B cell (primary cell): ENCODE measurements at places on chromosomes 6 and 20. TPM values are rescaled to one million over a fixed set of nuclear protein-coding genes. Genes with fewer than 3 reads are reported as not detected.

DNA sequence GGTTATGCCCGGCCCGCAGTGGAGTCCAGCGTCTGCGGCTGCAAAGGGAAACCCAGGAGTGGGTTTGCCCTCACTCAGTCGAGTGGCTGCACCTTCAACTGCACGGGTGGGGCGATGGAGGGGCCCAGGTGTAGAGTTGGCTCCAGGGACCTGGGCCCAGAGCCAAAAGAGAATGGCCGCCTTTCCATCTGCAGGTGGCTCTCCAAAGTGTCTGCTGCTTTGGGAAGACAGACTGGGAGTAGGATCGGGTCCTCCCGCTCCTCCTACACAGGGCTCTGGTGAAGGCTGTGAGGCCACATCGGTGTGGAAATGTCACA is 80.1 kb downstream of the PTPN1 start:
- no peak overlapping the region for H3K4me3 ChIP-seq
- H3K4me1 ChIP-seq = no peaks in the 10 kb centered on the region
- no peaks in the 10 kb centered on the region for H3K27me3 ChIP-seq
- DNase-seq = no peak

- no peak overlapping the region for H3K27ac ChIP-seq
- H3K4me3 ChIP-seq = no peak overlapping the region
- H3K36me3 ChIP-seq = no peaks in the 10 kb centered on the region
- H3K27me3 ChIP-seq = peaks cover 21% of the 10 kb centered on the region
Measured at GRCh38 chr6:1315201-1315559, 3.3 kb downstream of the FOXQ1 start.

- no peaks in the 10 kb centered on the region for H3K36me3 ChIP-seq
- no peaks in the 10 kb centered on the region for H3K27me3 ChIP-seq
- H3K4me1 ChIP-seq = no peaks in the 10 kb centered on the region
- H3K27ac ChIP-seq = no peak overlapping the region
- no peak for DNase-seq
- no peak overlapping the region for H3K4me3 ChIP-seq
Measured at GRCh38 chr20:59491884-59492283, 112.5 kb upstream of the PHACTR3 start.

GRCh38 chr20:47113362-47114109 is 218.9 kb downstream of the EYA2 start:
- no peak for DNase-seq
- no peaks in the 10 kb centered on the region for H3K36me3 ChIP-seq
- peaks cover 3% of the 10 kb centered on the region for H3K27me3 ChIP-seq
- H3K27ac ChIP-seq = no peak overlapping the region
- no peak overlapping the region for H3K4me3 ChIP-seq
- H3K4me1 ChIP-seq = no peaks in the 10 kb centered on the region

DNA sequence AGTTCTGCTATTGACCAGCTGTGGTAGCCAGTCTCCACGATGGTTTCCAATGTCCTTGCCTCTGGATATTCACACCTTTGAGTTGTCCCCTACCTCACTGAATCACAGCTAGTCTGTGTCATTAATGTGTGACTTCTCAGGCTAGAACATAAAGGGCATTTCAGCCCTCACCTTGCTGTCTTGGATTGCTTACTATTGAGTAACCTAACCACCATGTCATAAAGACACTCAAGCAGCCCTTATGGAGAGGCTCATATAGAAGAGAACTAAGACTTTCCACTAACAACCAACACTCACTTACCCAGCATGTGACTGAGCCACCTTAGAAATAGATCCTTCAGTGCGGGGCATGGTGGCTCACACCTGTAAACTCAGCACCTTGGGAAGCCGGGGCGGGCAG is 19.1 kb upstream of the ABCC10 start:
- DNase-seq = no peak
- H3K4me1 ChIP-seq = no peaks in the 10 kb centered on the region
- no peak overlapping the region for H3K4me3 ChIP-seq
- no peak overlapping the region for H3K27ac ChIP-seq

GRCh38 chr6:165729307-165729936 is 66.4 kb upstream of the PDE10A start:
- no peak for DNase-seq
- no peaks in the 10 kb centered on the region for H3K27me3 ChIP-seq

GRCh38 chr20:25303292-25304024 is 55.6 kb downstream of the PYGB start:
- no peaks in the 10 kb centered on the region for H3K27me3 ChIP-seq
- peaks cover 6% of the 10 kb centered on the region for H3K36me3 ChIP-seq
- H3K4me3 ChIP-seq = no peak overlapping the region
- no peak overlapping the region for H3K27ac ChIP-seq

- peaks cover 25% of the 10 kb centered on the region for H3K4me1 ChIP-seq
- H3K4me3 ChIP-seq = no peak overlapping the region
- no peaks in the 10 kb centered on the region for H3K36me3 ChIP-seq
- no peak overlapping the region for H3K27ac ChIP-seq
- H3K27me3 ChIP-seq = peaks cover 76% of the 10 kb centered on the region
- DNase-seq = no peak
Measured at GRCh38 chr6:100468016-100468622, 3.4 kb upstream of the SIM1 start.

DNA sequence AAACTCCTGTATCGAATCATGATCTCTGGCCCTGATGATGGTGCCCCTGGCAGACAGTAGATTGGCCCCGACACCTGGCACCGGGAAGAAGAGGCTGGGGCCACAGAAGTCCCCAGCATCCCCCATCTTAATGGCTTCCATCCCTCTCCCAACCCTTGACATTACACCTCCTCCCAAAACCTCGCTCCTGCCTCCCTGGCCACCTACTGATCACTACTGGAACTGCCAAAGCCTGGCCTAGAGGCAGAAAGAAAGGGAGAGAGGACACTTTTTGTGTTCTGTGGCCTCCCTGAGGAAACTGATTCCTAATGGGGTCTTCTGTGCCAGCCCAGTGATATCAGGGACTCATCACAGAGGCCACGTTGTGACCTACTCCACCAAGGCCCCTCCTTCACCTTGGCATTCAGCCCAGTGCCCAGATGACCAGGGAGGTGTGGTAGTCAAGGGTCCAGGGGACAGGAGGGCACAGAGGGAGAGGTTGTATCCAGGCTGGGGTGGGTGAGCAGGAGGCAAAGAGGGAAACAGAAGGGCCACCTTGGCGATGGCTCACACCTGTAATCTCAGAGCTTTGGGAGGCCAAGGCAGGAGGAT is 6.1 kb downstream of the C20orf173 start:
- no peaks in the 10 kb centered on the region for H3K27me3 ChIP-seq
- H3K4me3 ChIP-seq = no peak overlapping the region
- no peak overlapping the region for H3K27ac ChIP-seq

DNA sequence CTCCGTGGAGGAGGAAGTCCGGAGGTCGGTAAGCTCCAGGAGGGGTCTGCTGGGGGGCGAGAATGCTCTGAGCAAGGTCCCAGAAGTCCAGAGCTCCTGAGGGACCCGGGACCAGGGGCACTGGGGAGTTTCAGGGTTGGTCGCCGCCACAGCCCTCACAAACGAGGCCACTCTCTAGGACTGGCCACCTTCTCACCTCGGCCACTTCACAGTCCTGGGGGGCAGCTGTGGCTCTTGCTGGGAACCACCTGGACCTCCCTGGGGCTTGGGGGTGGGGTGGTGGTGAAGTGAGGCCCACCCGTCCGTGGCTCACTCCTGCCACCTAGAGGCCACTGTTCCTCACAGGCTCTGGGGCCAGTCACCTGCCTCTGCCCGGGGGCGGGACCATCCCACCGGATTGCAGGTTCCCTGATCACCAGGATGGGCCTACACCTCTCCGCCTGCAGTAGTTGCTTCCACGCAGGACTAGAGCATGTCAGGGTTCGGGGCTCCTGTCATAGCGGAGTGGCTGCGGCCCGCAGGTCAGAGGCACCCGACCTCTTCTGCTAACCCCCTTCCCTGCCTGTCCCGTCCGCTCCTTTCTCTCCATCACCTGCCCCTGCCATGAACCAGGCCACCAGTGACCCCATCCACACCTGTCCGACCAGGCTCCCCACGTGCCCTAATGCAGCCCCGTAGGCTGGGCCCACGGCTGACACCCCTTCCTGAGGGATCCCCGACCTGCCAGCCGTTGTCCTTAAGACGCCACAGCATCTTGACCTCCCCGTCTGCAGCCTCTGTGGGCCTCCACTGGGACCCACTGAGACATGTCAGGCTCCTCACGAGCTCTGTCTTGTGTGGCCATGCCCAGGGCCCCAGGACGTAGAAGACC is 5.1 kb upstream of the TCEA2 start:
- H3K4me3 ChIP-seq = no peak overlapping the region
- no peaks in the 10 kb centered on the region for H3K36me3 ChIP-seq
- H3K27me3 ChIP-seq = peaks cover 34% of the 10 kb centered on the region
- no peak overlapping the region for H3K27ac ChIP-seq
- DNase-seq = peak; percentile 80
- H3K4me1 ChIP-seq = peaks cover 16% of the 10 kb centered on the region

DNA sequence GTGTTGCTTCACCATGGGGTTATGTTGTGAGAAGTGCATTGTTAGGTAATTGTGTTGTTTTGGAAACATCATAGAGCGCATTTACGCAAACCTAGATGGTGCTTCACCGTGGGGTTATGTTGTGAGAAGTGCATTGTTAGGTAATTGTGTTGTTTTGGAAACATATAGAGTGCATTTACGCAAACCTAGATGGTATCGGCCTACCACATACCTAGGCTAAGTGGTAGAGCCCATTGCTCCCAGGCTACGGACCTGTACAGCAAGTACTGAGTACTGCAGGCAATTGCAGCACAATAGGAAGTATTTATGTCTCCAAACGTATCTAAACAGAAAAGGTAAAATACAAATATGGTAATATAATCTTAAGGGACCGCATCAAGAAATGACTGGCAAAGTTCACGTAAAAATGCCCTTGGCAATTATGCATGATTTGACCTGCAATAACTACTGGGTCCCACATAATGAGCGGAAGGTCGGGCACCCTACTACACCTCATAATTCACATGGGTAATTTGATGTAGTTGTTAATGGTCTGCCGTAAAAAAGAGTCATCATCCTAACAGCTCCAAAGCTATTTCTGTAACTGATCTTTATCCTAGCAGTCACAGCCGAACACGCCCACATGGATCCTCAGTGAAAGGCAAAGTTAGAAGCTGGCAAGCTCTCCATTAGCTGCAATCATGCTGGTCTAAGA is 76.0 kb downstream of the RSPH3 start:
- H3K27ac ChIP-seq = no peak overlapping the region
- H3K36me3 ChIP-seq = no peaks in the 10 kb centered on the region
- no peak for DNase-seq
- no peaks in the 10 kb centered on the region for H3K4me1 ChIP-seq

DNA sequence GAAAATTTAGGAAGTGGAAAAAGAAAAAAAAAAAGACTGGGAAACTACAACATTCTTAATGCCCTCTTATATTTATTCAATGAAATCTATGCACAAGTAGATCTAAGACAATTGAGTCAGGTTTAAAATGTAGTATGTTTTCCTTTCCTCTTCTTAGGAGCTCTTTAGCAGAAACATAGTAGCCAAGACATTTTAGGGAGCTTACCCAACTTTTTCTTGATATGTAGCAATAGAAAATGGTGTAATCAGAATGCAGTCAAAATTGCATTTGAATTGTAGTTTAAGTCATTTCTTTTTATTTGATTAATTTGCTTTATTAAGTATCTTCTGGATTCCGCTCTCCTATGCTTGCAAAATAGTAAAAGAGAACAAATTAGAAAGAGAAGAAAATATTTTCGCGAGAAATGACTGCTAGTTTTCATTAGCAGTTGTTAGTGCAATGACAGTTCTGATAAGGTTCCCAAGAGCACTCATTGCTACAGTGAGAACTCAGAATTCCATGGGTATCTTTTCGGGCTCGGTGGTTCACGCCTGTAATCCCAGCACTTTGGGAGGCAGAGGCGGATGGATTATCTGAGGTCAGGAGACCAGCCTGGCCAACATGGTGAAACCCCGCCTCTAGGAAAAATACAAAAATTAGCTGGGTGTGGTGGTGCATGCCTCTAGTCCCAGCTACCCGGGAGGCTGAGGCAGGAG is 52.2 kb downstream of the JARID2 start:
- no peaks in the 10 kb centered on the region for H3K27me3 ChIP-seq
- no peak for DNase-seq
- H3K4me1 ChIP-seq = peaks cover 55% of the 10 kb centered on the region
- H3K4me3 ChIP-seq = no peak overlapping the region
- H3K36me3 ChIP-seq = peaks cover 2% of the 10 kb centered on the region

DNA sequence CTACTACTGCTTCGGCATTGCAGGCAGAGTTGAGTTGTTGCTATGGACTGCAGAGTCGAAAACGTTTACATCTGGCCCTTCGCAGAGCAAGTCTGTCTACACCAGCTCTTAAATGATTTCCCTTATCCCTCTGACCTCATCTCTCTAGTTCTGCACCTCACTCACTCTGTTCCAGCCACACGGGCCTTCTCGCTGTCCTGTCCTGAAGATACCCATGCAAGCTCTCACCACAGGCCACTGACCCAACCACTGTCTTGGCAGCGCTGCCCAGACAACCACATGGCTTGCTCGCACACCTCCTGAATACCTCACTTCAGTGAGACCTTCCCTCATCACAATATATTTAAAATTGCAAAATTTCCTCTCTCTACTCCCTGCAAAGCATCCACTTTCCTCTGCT is 31.4 kb downstream of the B4GALT5 start:
- no peak for DNase-seq
- H3K4me1 ChIP-seq = peaks cover 11% of the 10 kb centered on the region
- no peak overlapping the region for H3K4me3 ChIP-seq
- H3K27ac ChIP-seq = no peak overlapping the region

- H3K27ac ChIP-seq = no peak overlapping the region
- no peaks in the 10 kb centered on the region for H3K27me3 ChIP-seq
- H3K4me1 ChIP-seq = no peaks in the 10 kb centered on the region
- DNase-seq = no peak
- H3K36me3 ChIP-seq = no peaks in the 10 kb centered on the region
Measured at GRCh38 chr6:71029555-71029954, 72.7 kb upstream of the B3GAT2 start.

DNA sequence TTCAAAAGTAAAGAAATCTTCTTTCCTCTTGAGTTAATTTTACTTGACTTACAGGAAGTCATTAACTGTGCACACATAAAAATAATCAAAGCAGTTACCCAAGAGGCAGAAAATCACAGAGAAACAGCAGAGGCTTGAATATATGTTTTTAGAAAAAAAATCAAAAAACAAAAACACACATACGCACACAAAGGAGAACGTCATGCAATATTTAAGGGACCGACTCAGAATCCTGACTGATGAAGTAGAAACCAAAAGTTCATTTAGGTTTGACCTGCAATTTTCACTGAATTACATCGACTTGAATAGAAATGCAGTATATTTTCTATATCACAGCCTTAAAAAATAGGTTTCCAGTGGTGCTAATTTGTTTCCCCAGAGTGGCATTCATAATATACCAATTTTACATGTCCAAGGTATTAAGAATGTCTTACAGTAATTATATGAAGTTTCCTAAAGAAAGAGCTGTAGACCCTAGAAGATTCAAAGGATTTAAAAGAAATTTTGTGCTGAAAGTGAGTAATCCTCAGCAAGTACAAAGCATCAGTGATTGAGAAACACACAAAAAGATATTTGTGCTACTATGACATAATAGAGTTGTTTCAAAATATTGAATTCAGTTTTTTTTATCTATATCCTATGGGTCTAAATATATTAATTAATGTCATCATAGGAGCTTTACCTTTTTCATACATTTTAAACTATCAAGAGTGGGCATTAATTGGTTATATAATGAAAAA is 358.5 kb upstream of the RUNX2 start:
- no peak overlapping the region for H3K27ac ChIP-seq
- no peak overlapping the region for H3K4me3 ChIP-seq
- no peaks in the 10 kb centered on the region for H3K4me1 ChIP-seq
- DNase-seq = no peak

Gene BICRAL
- 34.1 and 34.9 TPM in 2 replicates for total RNA-seq

Gene EEF1A2
- 1.8 and 2.2 TPM in 2 replicates for total RNA-seq

Gene FKBP1C
- not detected in 2 replicates for total RNA-seq

Gene NKX2-4
- total RNA-seq = not detected in 2 replicates

Gene PREP
- total RNA-seq = 25.8 and 27.0 TPM in 2 replicates

Gene PHACTR1
- 121 and 129 TPM in 2 replicates for total RNA-seq

Gene HLA-DQB2
- 109 and 112 TPM in 2 replicates for total RNA-seq

Gene CCN6
- total RNA-seq = not detected in 2 replicates

Gene PGBD1
- total RNA-seq = 1.8 and 2.4 TPM in 2 replicates

Gene RBM24
- not detected in 2 replicates for total RNA-seq

Gene PRPH2
- total RNA-seq = 0.10 and 0.15 TPM in 2 replicates
